ENCODE measurements at places on chromosomes 2 and 18.

- H3K27ac ChIP-seq: no peak overlapping the region
- H3K27me3 ChIP-seq: no peaks in the 10 kb centered on the region
- DNase-seq: no peak
- H3K36me3 ChIP-seq: no peaks in the 10 kb centered on the region
These were observed 73.8 kb downstream of the RTP5 start for GRCh38 chr2:241943209-241943850.

GRCh38 chr2:200603972-200604371 lies 18.2 kb downstream of the AOX1 start:
- no peaks in the 10 kb centered on the region for H3K36me3 ChIP-seq
- H3K27me3 ChIP-seq: no peaks in the 10 kb centered on the region
- no peak for DNase-seq
- H3K27ac ChIP-seq: no peak overlapping the region

DNA sequence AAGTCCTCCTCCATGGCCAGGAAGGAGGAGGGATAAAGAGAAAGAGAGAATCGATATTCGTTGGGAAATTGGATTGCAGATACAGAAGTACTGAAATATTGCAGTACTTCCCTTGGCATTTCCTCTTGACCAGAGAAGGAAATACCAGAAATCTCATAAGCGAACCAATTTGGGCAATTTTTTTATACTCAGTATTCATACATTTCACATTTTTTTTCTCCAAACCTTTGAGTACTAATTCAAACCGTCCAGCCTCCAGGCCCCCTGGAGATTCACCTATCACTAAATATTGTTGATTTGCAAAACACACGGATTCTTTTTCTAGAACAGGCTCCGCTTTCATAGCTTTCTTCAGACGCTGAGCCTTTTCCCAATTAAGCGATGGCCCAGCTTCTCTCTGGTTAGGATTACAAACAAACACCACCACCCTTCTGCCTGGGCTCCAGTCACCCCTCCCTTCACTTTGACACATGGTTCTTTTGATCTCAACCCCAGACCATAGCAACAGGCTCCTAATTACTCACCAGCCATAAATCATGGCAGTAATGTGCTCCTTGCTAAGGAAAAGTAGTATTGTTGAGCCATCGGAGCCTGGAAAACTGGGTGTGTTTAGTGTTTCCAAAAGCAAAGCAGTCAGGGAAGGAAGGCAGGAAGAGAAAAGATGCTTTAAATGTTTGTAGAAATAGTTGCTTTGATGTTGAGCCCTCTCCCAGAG lies 138.4 kb upstream of the CCDC68 start:
- H3K36me3 ChIP-seq: no peaks in the 10 kb centered on the region
- H3K27me3 ChIP-seq: no peaks in the 10 kb centered on the region
- no peak overlapping the region for H3K27ac ChIP-seq
- H3K4me1 ChIP-seq: no peaks in the 10 kb centered on the region
- no peak for DNase-seq
- H3K4me3 ChIP-seq: no peak overlapping the region

GRCh38 chr2:223338016-223338415 lies 264.1 kb downstream of the SCG2 start:
- H3K36me3 ChIP-seq: no peaks in the 10 kb centered on the region
- H3K27me3 ChIP-seq: no peaks in the 10 kb centered on the region
- DNase-seq: no peak
- no peak overlapping the region for H3K4me3 ChIP-seq

GRCh38 chr2:126699716-126700581 lies 44.0 kb downstream of the GYPC start:
- no peak overlapping the region for H3K27ac ChIP-seq
- no peaks in the 10 kb centered on the region for H3K27me3 ChIP-seq
- no peaks in the 10 kb centered on the region for H3K4me1 ChIP-seq
- H3K4me3 ChIP-seq: no peak overlapping the region

All from prostate gland (tissue), 2 donors.